ENCODE measurements at places on chromosomes 3 and 15.

DNA sequence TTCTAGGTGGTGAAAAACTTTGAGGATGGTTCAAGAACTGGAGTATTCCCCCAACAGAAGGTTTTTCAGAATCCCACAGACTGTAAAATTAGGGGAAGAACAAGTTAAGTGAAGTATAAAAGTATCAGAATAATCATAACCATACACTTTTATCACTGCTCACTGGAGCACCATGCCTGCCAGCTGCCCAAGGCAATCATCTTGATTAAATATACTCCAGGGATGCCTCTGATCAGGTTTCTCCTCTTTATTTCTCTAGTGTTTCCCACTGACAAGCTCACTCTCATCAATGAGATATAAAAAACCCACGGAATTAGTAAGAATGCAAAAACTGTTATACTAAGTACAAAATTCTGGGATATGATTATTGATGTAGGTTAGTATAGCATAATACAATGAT is 108.0 kb downstream of the STAG1 start:
- no peak for DNase-seq

DNA sequence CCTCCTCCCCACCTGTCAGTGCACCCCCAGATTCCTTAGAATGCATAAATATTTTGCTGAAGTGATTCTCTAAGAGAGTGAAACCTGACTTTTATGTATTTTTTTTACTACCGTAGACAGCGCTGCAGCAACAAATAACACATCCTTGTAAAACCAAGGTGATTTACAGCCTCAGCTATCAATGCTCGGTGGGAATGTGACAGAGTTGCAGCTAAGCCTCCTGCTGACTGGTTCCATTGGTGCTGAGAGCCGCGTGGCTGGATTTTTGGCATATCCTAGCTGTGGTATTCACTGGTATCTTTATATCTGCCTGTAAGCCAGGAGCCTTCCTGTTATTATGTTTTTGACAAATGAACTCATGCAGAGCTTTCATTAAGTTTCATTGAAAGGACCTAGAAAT is 11.0 kb downstream of the FGD5 start:
- DNase-seq = no peak

GRCh38 chr3:63946753-63947152 is 34.6 kb upstream of the SCAANT1 start:
- no peak for DNase-seq

DNA sequence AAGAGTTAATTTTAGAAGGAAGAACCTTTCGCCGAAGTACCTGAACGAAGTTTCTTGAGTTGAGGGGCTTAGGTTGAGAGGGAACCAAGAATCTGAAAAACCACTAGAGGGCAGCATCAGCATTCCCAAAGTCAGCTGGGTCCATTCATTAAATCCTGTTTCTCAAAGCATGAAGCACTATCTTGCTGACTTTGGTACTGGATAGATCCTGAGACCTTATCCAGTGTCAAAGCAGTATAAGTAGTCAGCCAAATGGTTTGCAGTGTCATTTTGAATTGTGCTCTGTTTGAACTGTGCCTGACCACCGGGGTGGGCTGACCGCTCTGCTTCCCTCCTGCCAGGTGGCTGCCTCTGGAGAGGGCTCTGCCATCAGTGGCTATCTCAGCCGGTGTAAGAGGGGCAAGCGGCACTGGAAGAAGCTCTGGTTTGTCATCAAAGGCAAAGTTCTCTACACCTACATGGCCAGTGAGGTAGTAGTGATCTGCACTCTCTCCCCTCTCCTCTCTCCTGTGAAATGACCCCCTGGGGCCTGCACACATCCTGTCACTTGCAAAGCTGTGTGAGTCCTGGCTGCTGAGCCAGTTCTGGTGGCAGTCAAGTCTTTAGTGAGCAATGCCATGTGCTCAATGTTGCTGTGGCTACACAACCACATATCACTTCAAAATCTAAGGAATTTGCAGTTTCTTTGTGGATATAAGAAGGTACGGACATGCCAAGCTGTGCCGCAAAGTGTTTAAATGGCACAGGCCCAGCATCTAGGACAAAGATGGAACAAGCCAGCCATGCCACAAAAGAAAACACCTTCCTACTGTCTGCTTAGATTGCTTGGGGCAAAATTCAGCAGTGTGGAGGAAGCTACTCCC is 21.4 kb upstream of the NR2C2 start:
- DNase-seq = peak; percentile 63

DNA sequence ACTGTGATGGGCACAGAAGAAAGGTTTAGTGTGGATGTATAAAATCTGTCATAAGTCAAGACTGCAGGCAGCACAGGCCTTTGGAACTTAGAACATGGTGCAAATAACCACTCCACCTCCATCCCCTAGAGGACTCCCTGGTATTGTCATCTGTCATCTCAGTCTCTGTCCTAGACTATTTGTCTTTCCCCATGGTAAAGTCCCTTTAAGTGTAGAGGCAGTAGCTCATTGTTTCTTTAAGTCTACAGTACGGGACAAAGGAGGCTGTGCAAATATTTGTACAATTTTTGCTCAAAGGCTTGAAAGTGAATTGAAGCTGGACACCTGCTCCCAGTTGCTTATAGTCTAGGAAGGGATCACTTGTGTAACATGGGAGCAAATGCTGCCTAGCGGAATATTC is 3.2 kb upstream of the PXYLP1 start:
- no peak for DNase-seq

- DNase-seq = no peak
Observed at GRCh38 chr15:70066447-70066846, 31.3 kb downstream of the TLE3 start.

DNA sequence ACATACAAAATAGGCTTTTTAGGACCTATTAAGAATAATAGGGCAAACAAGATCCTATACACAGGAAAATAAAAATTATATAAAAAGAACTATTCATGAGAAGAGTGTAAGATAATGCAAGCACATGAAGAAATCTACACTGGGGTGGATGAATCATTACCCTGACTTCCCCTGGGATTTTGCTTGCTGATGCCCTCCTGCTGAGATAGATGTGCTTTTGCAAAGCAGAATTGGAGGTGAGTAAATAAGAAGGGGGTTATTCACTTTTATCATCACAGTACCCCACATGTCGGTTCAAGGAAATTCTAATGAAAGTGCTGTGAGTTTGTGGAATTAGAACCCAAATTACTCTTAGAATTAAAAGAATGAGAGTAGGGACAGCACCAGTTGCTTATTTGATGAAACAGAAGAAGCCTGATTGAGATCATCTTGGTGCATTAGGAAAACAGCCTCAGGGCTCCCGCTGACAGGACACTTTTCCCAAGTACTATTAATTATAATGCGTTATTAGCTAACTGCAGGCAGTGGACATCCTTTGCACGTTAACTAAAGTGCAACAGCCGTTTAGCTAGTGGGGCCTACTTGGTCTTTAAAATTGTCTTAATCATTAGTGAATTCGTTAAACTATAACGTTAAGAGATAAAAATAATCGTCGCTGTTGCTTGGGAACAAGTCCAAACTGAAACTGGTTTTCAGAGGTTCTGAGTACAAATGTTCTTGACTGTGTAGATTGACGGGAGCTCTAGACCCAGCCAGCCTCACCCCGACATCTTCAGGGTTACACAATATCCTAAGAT is 48.4 kb downstream of the SLC2A2 start:
- DNase-seq = no peak

GRCh38 chr15:35104526-35105147 is 19.5 kb upstream of the NANOGP8 start:
- DNase-seq = no peak

GRCh38 chr3:33881156-33882064 is 83.0 kb downstream of the PDCD6IP start:
- no peak for DNase-seq

- DNase-seq = no peak
Observed at GRCh38 chr3:126354776-126355175, 2.4 kb downstream of the KLF15 start.

- DNase-seq = no peak
Observed at GRCh38 chr3:130897316-130897715, 3.4 kb downstream of the ATP2C1 start.

GRCh38 chr3:153892126-153892525 is 229.1 kb upstream of the ARHGEF26 start:
- DNase-seq = no peak

- peak; percentile 15 for DNase-seq
Observed at GRCh38 chr3:157231071-157231470, 71.1 kb upstream of the CCNL1 start.

DNA sequence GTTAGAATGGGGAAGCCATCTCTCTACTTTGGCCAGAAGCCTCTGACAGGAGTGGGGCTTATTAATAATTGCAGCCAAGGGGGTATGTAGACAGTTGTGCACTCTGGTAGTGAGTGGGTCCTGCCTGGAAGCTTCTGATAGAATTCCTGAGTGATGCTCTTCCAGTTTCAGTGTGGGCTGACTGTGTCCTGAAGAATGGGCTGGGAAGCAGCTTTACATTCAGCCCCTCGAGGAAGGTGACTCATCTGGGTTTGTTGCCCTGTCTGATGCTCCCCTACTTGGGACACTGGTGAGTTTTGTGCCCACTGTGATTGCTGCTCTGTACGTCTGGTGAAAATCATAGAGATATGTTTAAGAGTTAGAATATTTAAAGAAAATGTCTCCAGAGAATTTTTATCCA is 444.7 kb upstream of the RBMS3 start:
- DNase-seq = no peak
